ENCODE measurements at places on chromosomes 7 and 10.

DNA sequence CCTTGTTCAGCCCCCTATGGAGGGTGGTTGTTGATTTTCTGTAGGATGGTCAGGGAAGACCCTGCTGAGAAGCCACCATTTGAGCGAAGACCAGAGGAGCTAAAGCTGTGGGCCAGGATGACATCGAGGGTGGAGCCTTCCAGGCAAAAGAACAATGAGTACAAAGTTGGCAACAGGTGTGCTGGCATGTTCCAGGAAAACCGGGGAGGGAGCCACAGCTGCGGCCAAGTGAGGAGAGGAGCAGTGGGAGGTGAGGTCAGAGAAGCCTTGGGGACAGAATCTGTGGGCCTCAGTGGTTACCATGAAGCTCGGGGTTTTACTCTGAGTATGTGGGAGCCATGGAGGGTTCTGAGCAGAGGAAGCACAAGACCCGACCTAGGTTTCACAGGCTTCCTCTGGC is 75.6 kb upstream of the ZNF479 start:
- no peaks in the 10 kb centered on the region for H3K36me3 ChIP-seq
- H3K27me3 ChIP-seq = no peaks in the 10 kb centered on the region
- H3K4me3 ChIP-seq = no peak overlapping the region
- DNase-seq = no peak

- peaks cover 97% of the 10 kb centered on the region for H3K4me1 ChIP-seq
- H3K4me3 ChIP-seq = peak overlapping the region; percentile 92
- H3K36me3 ChIP-seq = peaks cover 27% of the 10 kb centered on the region
- H3K27ac ChIP-seq = peak overlapping the region; percentile 94
Observed at GRCh38 chr10:80460399-80461207, 6.5 kb downstream of the TSPAN14 start.

DNA sequence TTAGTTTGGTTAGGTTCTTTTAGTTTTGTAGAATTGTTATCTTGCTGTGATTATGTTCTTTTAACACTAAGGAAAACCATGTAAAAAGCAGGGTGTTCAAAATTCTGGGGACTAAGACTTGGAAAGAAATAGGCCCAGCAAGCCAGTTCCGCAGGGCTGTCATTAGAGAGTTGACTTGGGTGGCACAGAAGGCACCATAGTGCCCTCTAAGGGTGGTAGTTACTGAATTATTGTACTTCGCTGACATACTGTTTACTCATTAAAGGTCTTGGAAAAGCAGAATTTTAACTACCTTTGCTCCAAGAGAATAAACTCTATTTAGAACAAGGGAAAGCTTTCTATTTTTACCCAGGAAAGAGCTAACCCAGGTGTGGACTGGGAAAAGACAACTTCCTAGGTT is 86.5 kb downstream of the OTUD1 start:
- DNase-seq = no peak
- H3K4me3 ChIP-seq = no peak overlapping the region
- no peaks in the 10 kb centered on the region for H3K36me3 ChIP-seq
- no peak overlapping the region for H3K27ac ChIP-seq

DNA sequence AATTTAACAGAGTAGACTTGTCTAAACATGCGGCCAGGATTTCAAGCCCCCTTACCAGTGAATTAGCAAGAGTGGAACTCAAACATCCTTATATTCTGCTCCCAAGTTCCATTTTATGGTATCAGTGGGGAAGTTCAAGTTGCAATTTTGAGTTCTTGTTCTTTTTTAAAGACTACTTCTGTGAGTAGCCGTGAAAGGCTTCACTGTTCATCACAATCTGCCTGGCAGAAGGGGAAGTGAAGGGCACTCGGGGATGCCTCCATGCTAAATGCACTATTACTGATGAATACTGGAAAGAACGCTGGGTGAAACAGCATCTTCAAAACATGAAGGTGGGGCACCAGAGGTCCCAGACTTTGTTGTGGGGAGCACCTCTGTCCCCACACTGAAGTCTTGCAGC is 22.4 kb upstream of the FGL2 start:
- no peaks in the 10 kb centered on the region for H3K27me3 ChIP-seq
- H3K4me1 ChIP-seq = no peaks in the 10 kb centered on the region

DNA sequence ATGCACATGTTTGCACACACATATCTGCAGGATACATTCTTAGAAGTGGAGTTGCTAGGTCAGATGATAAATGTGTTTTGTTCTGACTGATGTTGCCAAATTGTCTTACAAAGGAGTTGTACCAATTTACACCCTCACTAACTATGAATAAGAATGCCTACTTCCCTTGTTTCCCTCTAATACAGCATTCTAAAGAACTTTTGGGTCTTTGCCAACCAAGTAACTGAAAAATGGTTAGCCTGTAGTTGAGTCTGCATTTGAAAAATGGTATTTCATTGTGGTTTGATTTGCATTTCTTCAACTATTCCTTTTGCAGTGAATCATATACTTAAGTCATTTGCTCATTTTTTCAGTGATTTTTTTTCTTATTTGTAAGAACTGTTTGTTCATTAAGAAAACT is 48.4 kb downstream of the TMEM26 start:
- H3K27me3 ChIP-seq = peaks cover 6% of the 10 kb centered on the region
- DNase-seq = no peak
- H3K27ac ChIP-seq = no peak overlapping the region
- H3K4me1 ChIP-seq = no peaks in the 10 kb centered on the region
- H3K4me3 ChIP-seq = no peak overlapping the region
- H3K36me3 ChIP-seq = no peaks in the 10 kb centered on the region

- peaks cover 19% of the 10 kb centered on the region for H3K27me3 ChIP-seq
- no peak for DNase-seq
- no peaks in the 10 kb centered on the region for H3K36me3 ChIP-seq
- H3K4me1 ChIP-seq = no peaks in the 10 kb centered on the region
Observed at GRCh38 chr10:77629775-77630506, 7.7 kb downstream of the KCNMA1 start.

All from activated CD8-positive, alpha-beta memory T cell treated with anti-CD3 and anti-CD28 coated beads, Interleukin-2, amount 10 ng/mL, durations not matched to agents 7 days and 5 days (primary cell).